ENCODE measurements at places on chromosomes 1 and 21.

GRCh38 chr21:16424331-16424751 lies 694.6 kb downstream of the USP25 start:
- no peak for DNase-seq

DNA sequence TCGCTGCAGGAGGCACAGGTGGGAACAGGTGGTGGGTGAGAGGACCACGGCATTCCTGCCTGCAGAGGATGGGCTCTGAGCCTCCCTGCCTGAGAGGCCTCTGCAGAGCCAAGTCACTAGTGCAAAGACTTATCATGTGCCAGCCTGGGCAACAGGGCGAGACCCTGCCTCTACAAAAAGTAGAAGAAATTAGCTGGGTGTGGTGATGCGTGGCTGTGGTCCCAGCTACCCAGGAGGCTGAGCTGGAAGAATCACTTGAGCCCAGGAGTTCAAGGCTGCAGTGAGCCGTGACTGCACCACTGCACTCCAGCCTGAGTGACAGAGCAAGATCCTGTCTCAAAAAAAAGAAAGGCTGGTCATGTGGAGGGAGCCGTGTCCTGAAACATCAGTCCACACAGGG lies 46.4 kb downstream of the PKNOX1 start:
- DNase-seq: no peak

DNA sequence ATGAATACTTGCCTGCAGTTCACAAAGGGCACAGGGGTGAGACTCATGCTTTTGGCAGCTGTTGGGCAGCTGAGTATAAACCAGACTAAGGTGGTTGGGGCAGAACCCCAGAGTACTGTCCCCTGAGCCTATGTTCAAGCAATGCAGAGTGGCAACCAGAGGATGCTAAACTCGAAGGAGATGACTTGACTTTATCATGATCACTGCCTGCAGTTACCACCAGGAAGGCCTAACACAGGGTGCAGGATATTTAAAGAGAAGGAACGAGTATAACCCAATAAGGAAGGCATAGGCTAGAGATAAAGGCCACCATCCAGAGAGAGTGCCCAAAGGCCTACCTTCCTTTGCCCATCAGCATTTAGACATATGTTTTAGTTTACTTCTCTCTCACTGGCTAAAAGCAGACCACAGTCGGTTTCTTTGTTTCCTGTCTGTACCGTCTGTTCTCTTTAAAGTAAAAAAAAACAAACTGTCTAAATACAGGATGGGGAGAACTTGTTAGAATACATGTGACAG lies 83.3 kb downstream of the MPZL1 start:
- no peak for DNase-seq

GRCh38 chr1:164733070-164733469 lies 174.1 kb downstream of the PBX1 start:
- no peak for DNase-seq

DNA sequence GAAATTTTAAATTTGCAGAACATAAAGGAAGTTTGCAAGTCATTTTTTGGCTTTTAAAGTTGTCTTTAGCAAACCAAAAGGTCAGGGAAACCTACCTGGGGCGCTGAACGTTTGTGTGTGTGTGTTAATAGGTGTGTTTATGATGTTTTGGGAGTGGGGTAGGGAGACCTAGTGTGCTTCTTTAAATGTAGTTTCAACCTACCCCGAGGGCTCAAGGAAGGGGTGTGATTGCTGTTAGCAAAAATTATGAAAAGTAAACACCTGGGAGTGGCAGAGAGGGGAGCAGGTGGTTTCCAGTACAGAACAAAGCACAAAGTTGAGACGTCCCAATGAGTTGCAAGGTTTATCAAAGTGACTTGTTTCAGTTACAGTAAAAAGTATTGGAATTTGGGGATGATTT lies 58.7 kb upstream of the WDR26 start:
- DNase-seq: no peak

- no peak for DNase-seq
These were observed 45.7 kb downstream of the FYB2 start for GRCh38 chr1:56773341-56774066.

GRCh38 chr1:84825161-84825560 lies 67.8 kb downstream of the LPAR3 start:
- DNase-seq: no peak

DNA sequence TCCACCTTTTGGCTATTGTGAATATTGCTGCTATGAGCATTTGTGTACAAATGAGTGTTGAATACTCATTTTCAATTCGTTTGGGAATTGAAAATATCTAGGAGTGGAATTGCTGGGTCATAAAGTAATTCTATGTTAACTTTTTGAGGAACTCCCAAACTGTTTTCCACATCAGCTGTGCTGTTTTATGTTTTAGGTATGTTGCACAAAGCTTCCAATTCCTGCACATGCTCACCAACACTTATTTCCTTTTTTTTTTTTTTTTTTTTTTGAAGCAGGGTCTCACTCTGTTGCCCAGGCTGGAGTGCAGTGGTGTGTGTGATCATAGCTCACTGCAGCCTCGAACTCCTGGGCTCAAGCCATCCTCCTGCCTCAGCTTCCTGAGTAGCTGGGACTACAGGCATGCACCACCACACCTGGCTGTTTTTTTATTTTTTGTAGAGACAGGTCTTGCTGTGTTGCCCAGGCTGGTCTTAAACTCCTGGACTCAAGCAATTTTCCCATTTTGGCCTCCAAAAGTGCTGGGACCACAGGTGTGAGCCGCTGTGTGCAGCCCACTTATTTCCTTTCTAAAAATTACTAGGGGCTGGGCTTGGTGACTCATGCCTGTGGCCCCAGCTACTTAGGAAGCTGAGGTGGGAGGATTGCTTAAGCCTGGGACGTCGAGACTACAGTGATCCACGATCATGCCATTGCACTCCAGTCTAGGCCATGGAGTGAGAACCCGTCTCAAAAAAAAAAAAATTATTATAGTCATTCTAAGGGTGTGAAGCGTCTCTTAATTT lies 33.4 kb downstream of the TMCC2 start:
- DNase-seq: no peak

DNA sequence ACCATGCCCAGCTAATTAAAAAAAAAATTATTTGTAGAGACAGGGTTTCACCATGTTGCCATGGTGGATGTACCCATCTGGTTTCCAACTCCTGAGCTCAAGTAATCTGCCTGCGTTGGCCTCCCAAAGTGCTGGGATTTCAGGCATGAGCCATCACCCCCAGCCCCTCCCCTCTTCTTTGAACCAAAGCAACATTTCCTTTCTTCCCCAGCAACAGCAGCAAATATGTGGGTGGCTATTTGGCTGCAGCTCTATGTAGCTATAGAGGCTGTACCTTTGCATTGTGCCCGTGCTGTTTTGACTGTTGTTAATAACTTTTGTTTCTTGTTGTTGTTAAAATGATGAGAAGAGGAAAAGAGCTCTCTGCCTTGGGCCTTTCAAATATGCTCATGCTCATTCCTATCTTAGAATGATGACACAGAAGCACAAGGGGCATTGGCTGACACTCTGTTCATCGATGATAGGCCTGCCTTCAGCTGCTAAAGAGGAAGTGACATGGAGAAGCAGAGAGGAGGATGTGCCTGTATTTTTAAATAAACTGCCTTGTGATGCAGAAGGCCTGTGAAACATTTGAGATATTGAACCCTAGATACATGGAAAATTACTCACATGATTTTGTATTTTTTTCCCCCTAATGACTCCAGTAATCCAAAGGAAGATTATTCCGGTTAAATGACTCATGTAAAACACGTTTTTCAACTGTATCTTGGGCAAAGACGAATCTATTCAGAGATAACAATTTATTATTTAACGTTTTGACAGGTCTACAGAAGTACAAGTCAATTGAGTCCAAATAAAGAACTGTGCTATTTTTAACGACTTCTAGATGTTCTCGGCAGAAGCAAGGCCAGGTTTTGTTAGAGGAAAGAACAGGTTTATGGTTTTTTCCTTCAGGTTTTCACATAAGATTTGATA lies 20.5 kb upstream of the XPR1 start:
- no peak for DNase-seq

DNA sequence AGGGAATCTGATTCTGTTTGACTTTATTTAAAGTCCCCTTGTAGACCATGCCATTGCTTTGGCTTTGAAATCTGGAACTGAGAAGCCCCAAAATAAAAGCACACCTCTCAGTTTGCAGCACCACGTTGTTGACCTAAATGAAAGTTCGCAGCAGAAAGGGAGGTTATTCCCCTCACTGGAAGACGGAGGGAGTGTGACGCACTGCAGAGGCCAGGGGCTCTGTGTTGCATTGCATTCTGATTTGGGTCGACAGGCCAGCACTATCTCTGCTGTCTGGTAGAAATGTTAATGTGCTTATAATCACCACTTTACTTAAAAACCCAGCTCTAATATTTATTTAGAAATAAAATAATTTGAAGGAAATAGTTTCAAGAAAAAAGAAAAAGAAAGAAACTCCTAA lies 675.2 kb upstream of the NR5A2 start:
- DNase-seq: no peak

GRCh38 chr1:18581420-18581880 lies 49.2 kb upstream of the PAX7 start:
- peak; percentile 12 for DNase-seq

GRCh38 chr1:23069675-23070074 lies 50.4 kb downstream of the KDM1A start:
- no peak for DNase-seq

- no peak for DNase-seq
These were observed 828.2 kb upstream of the NCAM2 start for GRCh38 chr21:20169812-20170576.

GRCh38 chr1:34406833-34407539 lies 230.3 kb downstream of the C1orf94 start:
- no peak for DNase-seq

- no peak for DNase-seq
These were observed 67.2 kb upstream of the BARHL2 start for GRCh38 chr1:90784186-90784847.

- no peak for DNase-seq
These were observed 9.5 kb upstream of the NDUFS5 start for GRCh38 chr1:39016604-39017171.

- no peak for DNase-seq
These were observed 574.9 kb upstream of the NR5A2 start for GRCh38 chr1:199452627-199453026.

GRCh38 chr1:27005648-27006496 lies 6.8 kb downstream of the TENT5B start:
- DNase-seq: no peak

DNA sequence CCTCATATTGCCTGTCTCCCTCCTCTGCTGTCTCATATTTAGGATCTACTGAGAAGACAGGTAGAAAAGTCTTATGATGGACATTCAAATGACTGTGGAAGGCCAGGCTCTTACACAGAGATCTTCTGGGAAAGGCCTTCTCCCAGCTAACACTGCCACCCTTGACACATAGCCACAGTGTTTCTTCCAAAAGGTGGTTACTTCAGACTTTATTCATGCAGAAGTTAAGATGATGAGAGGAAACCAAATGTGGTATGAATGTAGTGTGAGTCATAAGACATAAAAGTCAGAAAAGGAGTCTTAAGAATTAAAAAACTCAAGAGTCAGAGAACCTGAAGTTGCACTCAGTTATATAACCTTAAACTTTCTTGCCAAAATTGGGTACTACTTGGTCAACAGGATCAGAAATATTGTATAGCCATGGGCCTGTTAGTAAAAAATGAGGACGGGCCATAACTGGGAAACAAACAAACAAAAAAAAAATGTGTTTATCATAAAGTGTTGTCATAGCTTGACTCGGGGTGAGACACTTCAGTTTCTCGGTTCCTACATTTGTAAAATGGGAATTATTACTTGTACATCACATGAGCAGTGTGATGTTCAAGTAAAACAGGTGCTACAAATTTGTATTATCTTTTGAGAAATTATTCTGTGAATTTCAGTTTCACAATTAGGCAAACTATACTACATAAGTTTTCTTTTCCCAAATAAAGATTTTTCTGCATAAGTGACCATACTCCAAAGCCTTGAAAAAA lies 1.2 kb upstream of the DENND1B start:
- no peak for DNase-seq

- DNase-seq: no peak
These were observed 1.2 kb upstream of the S100A5 start for GRCh38 chr1:153541641-153542590.

- no peak for DNase-seq
These were observed 3.6 kb downstream of the C1orf232 start for GRCh38 chr1:26164861-26165842.

GRCh38 chr1:6148497-6149241 lies 31.5 kb downstream of the CHD5 start:
- DNase-seq: peak; percentile 59

GRCh38 chr1:112337028-112337531 lies 58.9 kb upstream of the CTTNBP2NL start:
- DNase-seq: no peak

DNA sequence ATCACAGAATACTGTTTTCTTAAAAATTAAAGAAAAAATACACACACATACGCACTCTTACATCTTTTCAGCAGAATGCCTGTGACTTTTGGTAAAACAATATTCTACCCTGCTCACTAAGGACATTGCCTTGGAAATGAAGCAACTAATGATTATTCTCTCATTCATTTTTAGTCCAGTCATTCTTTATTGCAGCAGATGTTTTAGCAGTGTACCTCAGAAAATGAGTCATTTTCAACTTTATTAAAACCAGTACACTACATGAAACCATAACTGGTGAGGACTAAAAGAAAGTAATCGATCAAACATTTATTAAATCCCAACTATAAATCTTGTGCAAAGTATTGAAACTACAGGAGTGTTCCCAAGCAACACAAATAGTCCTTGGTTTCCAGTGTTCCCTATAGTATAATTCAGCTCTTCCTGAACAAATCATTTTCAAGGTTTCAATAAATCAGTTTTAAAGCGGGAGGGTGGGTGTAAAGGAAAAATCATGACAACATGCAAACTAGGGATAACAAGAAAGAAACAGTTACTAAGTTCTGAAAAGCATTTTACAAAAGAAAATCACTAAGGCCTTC lies 114.2 kb downstream of the ADGRL4 start:
- no peak for DNase-seq

DNA sequence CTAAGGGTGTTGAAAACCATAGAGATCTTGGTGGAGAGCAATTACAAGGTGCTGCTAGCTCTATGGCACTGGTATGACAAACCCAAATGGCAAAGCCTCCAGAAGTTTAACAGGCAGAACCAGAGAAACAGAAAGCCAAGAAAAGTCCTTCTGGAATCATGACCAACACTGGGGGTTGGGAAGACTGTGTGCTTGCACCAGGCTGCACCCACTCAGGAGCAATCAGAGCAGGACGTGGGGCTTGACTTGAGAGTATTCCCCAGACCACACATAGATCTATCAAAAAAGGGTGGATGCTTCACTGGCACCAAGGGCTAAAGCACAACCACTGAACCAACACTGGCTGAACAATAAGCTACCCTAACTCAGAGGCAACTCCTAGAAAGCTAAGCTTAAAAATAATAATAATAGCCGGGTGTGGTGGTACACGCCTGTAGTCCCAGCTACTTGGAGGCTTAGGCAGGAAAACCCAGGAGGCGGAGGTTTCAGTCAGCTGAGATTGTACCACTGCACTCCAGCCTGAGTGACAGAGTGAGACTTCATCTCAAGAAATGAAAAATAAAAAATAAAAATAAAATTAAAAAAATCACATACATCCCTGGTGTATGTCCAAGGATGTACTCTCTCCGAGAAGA lies 20.1 kb upstream of the ENSA start:
- no peak for DNase-seq

GRCh38 chr1:74933500-74933899 lies 200.5 kb downstream of the TYW3 start:
- DNase-seq: no peak

Measured in activated CD4-positive, alpha-beta T cell treated with anti-CD3 and anti-CD28 coated beads, Interleukin-2, amount 50 U/mL, for 4 hours (primary cell).